ENCODE measurements at places on chromosomes 7 and 10. TPM values are rescaled to one million over a fixed set of nuclear protein-coding genes. Genes with fewer than 3 reads are reported as not detected.

PANK1 gene
- total RNA-seq = 3.2 TPM

CDK14 gene
- total RNA-seq = 1.6 TPM

LRRC4 gene
- total RNA-seq = 1.3 TPM

SPDYE3 gene
- not detected for total RNA-seq

DNA sequence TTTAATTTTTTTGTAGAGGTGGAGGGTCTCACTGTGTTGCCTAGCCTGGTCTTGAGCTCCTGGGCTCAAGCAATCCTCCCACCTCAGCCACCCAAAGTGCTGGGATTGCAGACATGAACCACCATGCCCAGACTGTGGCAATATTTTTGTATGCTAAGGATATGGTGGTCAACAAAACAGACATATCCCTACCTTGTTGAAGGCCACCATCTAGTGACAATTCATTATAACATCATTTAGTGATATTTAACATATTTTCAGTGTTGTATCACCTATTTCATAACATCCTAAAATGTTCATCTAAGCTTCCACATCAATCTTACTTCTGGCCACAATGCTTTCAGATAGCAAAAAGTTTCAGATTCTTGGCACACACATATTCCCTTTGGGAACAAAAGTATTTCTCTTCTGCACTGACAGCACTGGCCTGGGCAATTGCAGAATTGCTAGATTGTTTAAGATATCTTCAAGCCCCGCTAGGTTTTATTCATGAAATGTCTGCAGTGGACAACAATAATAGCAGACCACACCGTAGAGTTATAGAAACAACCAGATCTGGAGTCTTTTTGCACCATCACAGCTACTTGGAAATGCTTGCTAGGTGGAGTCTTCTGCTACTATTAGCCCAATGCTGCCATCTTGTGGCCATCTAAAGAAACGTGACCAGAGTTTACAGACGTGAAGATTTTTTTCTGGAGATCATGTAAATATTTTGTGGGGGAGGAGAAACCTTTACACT lies 58.4 kb downstream of the DNAJC12 start:
- H3K4me3 ChIP-seq = no peak overlapping the region
- peaks cover 41% of the 10 kb centered on the region for H3K4me1 ChIP-seq
- H3K27ac ChIP-seq = no peak overlapping the region
- no peaks in the 10 kb centered on the region for H3K36me3 ChIP-seq
- peak; percentile 63 for DNase-seq
- no peaks in the 10 kb centered on the region for H3K27me3 ChIP-seq

DNA sequence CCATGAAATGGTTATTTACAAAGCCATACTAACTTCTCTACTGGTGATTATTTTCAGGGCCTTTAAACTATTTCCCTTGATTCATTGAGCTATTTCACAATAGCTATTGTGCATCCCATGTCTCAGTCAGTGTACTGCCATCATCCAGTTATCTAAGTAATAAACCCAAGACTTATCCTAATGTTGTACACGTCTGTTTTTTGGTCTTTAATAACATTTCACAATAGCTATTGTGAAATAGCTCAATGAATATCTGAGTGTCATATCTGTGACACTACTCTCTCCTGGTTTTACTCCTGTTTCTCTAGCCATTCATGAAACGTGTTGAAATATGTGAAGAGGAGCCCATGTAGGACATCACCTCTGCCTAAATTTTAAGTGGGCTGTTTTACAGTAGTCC lies 36.5 kb upstream of the TMEM140 start:
- no peaks in the 10 kb centered on the region for H3K36me3 ChIP-seq
- H3K27ac ChIP-seq = no peak overlapping the region
- DNase-seq = no peak
- H3K4me3 ChIP-seq = no peak overlapping the region
- H3K4me1 ChIP-seq = no peaks in the 10 kb centered on the region

DNA sequence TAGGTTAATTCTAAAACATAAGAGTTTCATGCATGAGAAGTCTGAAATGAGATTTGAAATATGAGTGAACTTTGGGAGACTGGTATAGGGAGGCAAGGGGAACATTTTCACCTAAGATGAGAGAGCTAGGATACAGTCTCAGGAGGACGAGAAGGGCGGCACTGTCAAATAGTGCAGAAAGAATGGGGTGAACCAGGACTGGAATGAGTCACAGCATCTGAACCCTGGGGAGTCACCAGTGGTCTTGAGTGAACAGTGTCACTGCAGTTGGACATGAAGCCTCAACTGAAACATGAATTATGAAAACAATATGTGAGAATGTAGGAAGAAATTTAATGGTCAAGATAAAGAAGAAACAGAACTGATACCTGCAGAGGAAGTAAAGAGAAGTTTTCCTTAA lies 33.8 kb downstream of the GNG11 start:
- no peaks in the 10 kb centered on the region for H3K4me1 ChIP-seq
- DNase-seq = no peak
- H3K27ac ChIP-seq = no peak overlapping the region
- H3K27me3 ChIP-seq = no peaks in the 10 kb centered on the region

DNA sequence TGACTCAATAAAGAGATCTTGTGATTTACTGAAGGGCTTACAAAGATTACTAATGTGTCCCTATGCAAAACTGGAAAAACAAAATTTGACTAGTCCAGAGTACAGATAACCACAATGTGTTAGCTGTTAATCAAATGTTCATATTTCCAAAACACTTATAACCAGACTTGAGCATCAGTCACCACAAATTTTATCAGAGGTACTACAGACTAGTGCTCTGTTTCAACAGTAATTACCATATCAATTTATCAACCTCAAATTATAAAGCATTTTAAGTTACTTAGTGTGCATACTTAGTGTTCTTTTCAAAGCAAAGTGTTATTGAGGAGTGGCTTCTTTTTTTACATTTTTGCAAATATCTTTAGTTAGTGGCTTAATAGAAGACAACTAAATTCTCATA lies 765.9 kb downstream of the GRM8 start:
- DNase-seq = no peak
- no peaks in the 10 kb centered on the region for H3K27me3 ChIP-seq
- no peaks in the 10 kb centered on the region for H3K4me1 ChIP-seq
- H3K36me3 ChIP-seq = no peaks in the 10 kb centered on the region

DNA sequence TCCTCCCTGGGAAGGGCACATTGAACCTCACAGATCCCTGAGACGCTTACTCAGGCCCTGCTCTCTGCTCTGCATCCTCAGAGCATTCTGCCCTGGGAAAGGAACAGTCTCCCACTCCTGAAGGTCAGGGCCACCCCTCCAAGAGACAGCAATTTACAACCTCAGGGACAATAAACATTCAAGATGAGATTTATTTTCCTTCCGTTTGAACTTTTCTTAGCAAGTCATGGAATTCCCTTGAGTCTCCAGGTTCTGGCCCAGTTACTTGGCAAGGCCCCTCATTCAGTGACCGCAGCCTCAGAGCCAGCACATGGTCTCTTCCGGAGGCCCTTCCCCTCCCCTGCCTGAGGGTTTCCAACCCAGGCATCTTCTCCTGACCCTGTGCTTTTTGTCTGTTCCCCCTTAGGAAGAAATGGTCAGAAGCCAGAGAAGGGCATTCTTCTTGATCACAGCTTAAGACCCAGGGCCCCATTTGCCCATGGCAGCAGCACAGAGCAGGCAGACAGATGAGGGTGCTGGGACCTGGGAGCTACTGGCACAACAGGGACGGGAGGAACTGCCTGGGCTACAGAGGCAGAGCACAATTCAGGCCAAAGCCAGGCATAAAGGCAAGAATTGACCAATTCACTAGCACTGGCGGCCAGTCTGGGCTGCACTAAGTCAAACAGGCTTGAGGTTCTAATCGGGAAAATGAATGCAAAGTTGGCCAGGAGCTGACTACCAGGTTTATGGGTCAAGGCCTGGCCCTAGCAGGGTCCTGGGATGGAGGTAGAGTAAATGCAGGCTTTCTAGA lies 56.7 kb downstream of the VSTM4 start:
- no peak for DNase-seq
- H3K27ac ChIP-seq = no peak overlapping the region
- H3K4me3 ChIP-seq = no peak overlapping the region
- H3K36me3 ChIP-seq = no peaks in the 10 kb centered on the region

DNA sequence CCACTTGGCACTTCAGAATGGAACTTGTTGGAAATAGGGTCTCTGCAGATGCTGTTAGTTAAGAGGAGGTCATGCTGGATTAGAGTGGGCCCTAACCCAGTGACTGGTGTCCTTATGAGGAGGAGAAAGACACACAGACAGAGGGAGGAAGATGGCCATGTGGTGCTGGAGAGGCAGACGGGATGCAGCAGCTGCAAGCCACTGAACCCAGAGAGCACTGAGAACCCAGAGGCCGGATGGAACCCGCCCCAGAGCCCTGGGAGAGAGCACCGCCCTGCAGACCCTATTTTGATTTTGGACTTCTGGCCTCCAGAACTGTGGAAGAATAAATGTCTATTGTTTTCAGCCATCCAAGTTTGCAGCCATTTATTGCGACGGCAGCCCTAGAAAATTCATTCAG lies 58.0 kb upstream of the EBF3 start:
- H3K27me3 ChIP-seq = no peaks in the 10 kb centered on the region
- no peak for DNase-seq
- no peaks in the 10 kb centered on the region for H3K4me1 ChIP-seq
- H3K36me3 ChIP-seq = no peaks in the 10 kb centered on the region
- H3K27ac ChIP-seq = no peak overlapping the region
- no peak overlapping the region for H3K4me3 ChIP-seq

- H3K4me1 ChIP-seq = no peaks in the 10 kb centered on the region
- no peak overlapping the region for H3K4me3 ChIP-seq
- no peak overlapping the region for H3K27ac ChIP-seq
- H3K27me3 ChIP-seq = no peaks in the 10 kb centered on the region
- no peaks in the 10 kb centered on the region for H3K36me3 ChIP-seq
These were observed 221.6 kb upstream of the NRP1 start for GRCh38 chr10:33556103-33556502.

- H3K27me3 ChIP-seq = no peaks in the 10 kb centered on the region
- DNase-seq = no peak
- H3K4me3 ChIP-seq = no peak overlapping the region
- H3K4me1 ChIP-seq = no peaks in the 10 kb centered on the region
These were observed 144.3 kb downstream of the ADAM12 start for GRCh38 chr10:126243971-126244370.

DNA sequence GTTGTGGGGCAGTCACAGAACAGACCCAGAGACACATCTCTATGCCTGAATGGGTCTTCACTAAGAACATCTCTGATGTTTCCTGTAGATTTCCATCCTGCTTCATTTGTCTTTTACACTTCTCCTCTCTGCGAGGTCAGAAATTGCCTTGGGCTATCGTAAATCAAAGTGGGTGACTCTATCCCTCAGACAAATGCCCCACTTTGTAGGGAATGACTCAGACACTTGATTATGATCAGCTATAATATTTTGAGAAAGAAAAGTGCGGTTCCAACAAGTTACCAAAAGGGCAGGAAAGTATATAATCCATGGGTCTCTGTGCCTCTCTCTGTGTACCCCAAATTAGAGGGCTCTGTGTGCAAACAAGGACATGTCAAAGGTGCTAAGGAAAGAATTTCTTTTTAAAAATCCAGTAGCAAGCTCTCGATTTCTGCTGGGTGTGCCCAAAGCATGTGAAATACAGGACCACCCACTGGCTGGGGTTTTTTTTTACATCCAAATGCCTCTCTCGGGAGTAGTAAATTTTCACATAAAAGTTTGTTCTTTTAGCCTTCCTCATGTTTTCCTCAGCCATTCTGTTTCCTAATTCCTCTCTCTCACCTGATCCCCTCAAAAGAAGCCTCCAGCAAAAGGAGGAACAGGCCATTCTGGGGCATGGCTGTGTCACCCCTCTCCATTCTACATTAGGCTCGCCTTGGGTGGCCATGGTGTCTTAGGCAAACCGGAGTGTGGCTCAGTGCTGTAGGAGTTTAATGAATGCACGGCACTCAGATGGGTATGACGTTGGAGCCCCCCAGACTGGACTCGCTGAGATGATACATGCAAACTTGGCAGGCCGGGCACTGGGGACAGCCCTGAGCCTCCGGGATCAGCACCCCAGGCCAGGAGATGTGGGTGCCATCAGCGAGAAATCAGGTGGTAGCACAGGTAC lies 6.3 kb upstream of the OPN4 start:
- no peak overlapping the region for H3K4me3 ChIP-seq
- DNase-seq = no peak
- H3K4me1 ChIP-seq = peaks cover 11% of the 10 kb centered on the region
- H3K27me3 ChIP-seq = no peaks in the 10 kb centered on the region

GRCh38 chr10:110989016-110989415 lies 69.6 kb downstream of the SHOC2 start:
- no peak for DNase-seq
- no peaks in the 10 kb centered on the region for H3K27me3 ChIP-seq
- H3K4me3 ChIP-seq = no peak overlapping the region
- no peak overlapping the region for H3K27ac ChIP-seq
- peaks cover 44% of the 10 kb centered on the region for H3K4me1 ChIP-seq
